ENCODE measurements at places on chromosomes 7 and 10. TPM values are rescaled to one million over a fixed set of nuclear protein-coding genes. Genes with fewer than 3 reads are reported as not detected.
A peak's percentile ranks its signal among the peaks of the same experiment; 100 is the strongest.

The COL1A2 gene
- total RNA-seq: 0.50 TPM

- no peak for DNase-seq
Measured at GRCh38 chr10:23436983-23437382, 1.9 kb upstream of the OTUD1 start.

DNA sequence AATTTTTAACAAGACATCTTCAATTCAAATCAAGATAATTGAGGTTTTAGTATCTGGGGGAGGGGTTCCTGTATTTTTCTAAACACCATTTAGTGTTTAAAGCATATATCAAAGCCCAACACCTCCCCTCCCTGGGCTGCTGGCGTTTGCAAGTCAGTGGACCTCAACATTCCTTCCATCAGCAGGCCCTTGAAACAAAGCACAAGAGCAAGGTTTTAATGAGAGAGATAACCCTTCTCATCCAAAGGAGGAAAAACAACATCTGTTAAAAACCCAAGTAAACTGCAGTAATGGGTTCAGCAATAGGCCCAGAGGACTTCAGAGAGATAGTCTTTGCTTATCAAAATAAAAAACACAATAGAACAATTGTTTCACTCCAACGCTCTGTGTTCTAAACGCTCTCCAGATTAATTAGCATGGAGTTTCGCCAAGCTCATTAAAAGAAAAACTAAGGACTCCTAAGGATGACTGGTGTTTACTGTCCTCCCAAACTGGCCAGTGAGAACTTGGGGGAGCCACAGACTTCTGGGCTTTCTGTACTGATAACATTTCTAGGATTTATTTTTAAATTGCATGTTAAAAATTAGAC lies 2.5 kb downstream of the JCAD start:
- no peak for DNase-seq

GRCh38 chr7:134851141-134851540 lies 71.7 kb downstream of the CALD1 start:
- DNase-seq: no peak

GRCh38 chr10:788796-789748 lies 99.6 kb upstream of the DIP2C start:
- peak; percentile 43 for DNase-seq

Data from activated CD8-positive, alpha-beta memory T cell treated with anti-CD3 and anti-CD28 coated beads, Interleukin-2, amount 10 ng/mL, durations not matched to agents 7 days and 5 days (primary cell).